ENCODE measurements at places on chromosomes 13 and 19.

DNA sequence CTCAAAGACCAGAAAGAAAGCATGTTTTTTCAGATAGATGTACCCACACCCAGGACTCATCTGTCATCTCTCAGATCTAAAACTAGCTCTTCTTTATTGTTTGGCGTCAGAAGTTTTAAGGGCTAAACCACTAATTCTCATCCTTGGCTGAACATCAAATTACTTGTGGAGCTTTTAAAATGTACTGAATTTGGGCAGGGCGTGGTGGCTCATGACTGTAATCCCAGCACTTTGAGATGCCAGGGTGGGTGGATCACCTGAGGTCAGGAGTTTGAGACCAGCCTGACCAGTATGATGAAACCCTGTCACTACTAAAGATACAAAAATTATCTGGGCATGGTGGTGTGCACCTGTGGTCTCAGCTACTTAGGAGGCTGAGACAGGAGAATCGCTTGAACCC, 47.4 kb downstream of the RCBTB2 start:
- no peak for DNase-seq

- DNase-seq: no peak
These were observed 57.2 kb downstream of the NHLRC3 start for GRCh38 chr13:39095500-39095899.

DNA sequence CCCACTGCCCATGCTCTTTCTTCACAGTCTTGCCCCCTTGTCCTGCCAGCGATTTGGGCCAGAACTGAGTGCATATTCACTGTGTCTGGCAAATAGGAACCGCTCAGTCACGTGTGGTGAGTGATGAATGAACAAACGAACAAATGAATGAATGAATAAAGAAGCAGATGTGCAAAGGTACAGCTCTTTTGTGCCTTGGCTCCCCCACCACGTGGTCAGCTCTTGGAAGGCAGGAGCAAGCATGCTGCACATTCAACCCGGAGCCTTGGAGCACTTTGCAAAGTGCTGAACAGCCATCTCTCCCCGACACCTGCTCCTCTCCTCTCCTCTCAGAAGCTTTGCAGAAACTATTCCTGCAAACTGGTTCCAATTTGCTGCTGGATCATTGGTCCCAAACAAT, 52.4 kb downstream of the LATS2 start:
- DNase-seq: no peak

DNA sequence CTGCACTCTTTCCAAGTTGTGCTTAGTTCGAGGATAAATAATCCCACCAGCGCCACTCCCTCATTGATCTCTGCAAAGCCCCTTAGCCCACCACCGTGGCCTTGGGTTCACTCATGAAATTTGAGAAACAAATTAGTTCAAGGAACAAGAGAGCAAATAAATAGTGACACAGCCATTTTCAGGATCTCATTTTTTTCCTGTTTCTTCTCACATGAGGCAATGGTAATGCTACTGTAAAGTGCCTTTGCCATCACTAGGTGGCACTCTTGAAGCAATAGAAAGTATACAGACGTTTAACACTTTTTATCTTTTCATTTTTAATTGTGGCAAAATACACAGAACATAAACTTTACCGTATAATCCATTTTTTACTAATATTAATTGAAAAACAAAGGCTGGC, 76.8 kb upstream of the ZNF835 start:
- no peak for DNase-seq

DNA sequence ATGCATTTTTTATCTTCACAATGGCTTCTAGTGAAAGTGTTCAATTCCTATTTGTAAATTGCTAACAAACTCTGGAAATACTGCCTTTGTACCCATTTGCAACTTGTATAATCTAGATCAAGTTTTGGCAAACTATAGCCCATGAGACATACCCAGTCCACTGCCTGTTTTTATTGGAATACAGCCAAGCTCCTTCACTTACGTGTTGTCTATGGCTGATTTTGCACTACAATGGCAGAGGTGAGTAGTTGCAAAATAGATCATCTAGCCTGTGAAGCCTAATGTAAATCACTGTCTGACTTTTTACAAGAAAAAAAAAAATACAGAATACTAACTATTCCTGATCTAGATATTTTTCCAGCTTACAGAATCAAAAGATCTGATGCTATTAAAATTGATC, 37.1 kb downstream of the DZIP1 start:
- DNase-seq: no peak

DNA sequence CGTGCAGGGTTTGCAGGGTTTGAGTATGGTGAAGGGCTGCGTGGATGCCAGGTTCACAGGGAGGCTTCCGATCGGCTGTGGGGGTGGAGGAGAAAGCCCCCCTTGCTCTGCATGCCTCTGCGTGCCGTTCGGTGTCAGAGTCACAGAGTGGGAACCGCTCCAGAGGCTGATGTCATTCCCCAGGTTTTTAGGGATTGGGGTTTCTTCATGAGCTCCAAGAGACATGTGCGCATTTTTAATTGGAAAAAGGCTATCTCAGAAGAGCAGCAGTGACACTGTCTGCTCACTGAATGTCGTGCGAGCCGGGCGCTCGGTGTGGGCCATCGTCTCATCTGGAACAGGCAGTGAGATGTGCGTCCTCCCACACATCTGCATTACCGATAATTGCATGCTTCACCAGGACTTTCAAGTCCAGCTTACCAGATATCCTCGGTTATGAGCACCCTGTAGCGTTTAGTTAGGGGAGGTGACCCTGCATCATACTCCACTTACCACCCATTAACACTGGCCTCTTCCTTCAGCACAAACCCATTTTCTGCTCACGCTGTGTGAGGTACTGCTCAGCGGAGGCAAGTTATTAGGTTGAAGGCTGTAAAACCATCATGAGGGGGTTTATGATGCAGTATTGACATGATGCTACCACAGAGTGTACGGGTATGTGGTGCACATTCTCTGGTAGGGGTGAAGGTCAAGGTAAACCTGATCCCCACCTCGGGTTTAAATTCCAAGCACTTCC, 1.7 kb downstream of the MCF2L start:
- DNase-seq: no peak

DNA sequence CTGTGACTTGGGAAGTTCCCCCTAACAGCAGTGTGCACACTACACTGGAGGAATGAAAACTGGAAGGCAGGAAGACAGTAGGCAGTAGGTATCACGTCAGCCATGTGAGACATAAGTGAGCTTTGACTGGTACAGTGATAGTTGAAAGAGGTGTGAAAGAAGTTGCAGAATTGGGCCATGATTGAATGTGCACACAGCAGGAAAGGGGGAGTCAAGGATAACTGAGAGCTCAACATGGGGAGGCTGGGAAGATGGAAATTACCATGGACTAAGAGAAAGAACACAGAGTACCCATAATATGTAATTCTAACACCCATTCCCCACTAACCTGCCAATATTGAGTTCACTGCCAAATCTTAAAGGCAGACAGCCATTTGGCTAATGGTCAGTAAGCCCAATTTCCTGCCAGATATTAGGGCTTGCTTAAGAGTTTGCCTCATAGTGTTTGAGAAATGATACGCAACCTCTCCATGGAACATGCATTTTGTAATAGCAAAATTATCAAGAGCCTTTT, 321.7 kb downstream of the DCT start:
- DNase-seq: no peak

GRCh38 chr13:79405501-79405830, 589 bp downstream of the RBM26 start:
- DNase-seq: no peak

DNA sequence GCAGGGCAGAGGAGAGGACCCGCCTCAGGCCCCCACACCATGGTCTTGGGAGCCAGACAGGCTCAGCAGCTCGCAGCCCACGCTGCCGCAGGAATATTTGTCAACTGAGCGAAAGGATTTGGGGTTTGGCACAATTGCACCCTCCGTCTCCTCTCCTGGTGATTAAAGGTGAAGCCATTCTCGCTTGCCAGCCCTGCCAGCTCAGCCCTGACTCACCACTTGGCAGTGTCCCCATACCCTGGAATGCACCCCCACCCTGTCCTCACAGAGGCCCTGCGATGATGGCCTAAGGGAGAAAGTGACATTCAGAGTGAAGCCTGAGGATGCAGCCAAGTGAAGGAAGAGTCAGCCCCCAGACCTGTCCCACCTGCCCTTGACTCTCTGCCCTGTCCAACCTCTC, 18.8 kb downstream of the CYTH2 start:
- no peak for DNase-seq

DNA sequence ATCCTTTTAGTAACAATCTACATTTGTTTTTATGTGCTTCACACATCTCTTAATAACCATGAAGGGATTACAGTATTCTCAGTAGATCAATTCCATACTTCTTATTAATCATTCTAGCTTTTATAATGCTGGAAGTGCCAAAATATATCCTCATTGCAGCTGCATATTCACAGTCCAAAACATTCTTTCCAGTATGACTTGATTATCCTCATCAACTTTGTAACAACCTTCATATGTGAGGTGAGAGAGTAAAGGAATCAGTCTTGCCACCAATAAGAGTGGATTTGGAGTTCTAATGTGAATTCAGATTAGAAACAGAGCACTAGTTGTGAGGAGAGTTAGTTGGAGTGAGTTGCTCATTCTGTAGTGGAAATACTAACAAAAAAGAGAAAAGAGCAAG, 208.0 kb upstream of the SPRY2 start:
- no peak for DNase-seq

DNA sequence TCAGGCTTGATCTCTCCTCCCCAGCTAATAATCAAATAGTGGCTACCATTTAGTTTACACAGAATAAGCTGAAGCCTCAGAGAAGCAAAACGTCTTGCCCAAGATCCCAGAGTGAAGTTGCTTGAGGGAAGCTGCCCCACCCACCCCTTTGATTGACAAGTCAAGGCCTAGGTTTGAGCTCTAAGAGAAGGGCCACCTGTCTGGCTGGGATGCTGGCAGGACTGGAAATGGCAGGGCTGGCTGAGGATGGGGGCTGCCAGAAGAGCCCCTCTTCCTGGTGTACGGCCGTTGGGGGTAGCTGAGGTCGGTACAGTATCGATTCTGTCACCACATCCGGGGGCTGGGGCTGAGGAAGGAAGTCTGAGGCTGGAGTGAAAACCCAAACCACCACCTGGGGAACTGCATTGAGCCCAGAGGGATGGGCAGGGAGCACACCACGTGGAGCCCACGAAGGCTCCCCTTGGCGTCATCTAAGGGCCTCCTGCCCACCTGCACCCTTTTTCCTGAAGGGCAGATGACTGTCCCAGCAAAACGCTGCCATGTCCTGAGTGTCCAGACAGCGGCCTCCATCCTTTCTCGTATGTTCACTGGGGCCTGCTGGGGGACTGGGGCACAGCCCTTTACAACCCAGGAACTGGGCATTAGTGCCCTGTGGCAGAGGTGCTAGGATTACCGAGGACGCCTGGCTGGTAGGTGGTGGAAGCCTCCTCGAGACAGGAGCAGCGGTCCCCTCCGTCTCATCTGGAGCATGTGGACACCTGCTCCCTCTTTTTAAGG, 1.4 kb upstream of the PRKD2 start:
- no peak for DNase-seq

GRCh38 chr19:40716031-40716481, 630 bp downstream of the COQ8B start:
- peak; percentile 63 for DNase-seq

GRCh38 chr13:111508164-111508870, 187.9 kb downstream of the TEX29 start:
- DNase-seq: no peak

GRCh38 chr13:50334115-50334778, 319.0 kb downstream of the KCNRG start:
- DNase-seq: no peak

DNA sequence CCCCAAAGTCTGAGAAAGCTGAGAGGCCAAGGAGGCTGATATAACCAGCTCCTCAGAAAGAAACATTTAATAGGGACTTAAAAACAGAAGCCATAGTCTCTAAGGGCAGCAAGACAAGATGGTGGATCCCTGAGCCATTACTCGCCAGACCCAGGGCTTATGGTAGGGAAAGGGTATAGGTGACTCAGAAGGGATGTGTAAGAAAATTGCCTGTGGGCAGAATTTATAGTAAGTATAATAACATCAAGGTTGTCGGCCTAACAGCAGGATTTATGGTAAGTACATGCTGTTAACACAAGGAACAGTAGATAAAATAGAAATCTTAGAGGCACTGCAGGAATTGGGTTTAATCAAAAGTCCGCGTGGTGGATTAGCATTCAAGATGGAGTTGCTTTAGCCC, 14.7 kb downstream of the KBTBD6 start:
- no peak for DNase-seq

- DNase-seq: no peak
These were observed 4.5 kb upstream of the RASAL3 start for GRCh38 chr19:15468675-15469512.

DNA sequence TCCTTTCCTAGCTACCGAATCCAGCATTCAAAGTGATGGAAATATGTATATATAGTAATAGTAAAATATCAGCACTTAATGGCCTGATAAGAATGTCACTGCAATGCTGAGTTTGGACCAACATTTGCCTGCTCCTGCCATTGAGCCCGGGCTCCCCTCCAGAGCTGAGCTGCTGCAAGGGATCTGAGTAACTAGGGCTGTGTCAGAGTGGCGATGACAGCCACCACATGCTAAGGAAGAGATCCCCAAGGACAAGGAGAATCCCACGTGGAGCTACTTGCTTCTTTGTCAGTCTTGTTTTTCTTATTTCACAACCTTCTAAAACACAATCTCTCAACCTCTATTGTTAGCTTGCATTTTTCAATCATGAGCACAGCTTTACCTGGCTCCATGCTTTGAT, 19.5 kb upstream of the ALOX5AP start:
- DNase-seq: no peak

- DNase-seq: no peak
These were observed 49.2 kb upstream of the PCCA start for GRCh38 chr13:100039740-100040139.

- DNase-seq: no peak
These were observed 21.2 kb upstream of the RBM26 start for GRCh38 chr13:79427265-79427664.

DNA sequence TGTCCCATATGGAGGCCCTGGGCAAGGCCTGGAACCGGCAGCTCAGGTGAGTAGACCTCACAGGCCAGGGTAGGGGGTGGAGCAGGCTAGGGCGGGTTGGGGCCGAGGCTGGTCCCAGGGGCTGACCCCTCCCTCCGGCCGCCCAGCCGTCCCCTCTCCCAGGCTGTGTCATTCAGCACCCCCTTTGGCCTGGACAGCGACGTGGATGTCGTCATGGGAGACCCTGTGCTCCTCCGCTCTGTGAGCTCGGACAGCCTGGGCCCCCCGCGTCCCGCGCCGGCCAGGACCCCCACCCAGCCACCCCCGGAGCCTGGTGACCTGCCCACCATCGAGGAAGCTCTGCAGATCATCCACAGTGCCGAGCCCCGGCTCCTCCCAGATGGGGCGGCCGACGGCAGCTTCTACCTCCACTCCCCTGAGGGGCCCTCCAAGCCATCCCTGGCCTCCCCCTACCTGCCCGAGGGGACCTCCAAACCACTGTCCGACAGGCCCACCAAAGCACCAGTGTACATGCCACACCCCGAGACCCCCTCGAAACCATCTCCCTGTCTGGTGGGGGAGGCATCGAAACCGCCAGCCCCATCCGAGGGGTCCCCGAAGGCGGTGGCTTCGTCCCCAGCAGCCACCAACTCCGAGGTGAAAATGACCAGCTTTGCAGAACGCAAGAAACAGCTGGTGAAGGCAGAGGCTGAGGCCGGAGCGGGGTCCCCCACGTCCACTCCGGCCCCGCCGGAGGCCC, 16.0 kb downstream of the CAMSAP3 start:
- no peak for DNase-seq

- no peak for DNase-seq
These were observed 28.1 kb downstream of the LATS2 start for GRCh38 chr13:21033212-21033840.

GRCh38 chr13:105428811-105429210, 1106.7 kb downstream of the EFNB2 start:
- no peak for DNase-seq
